ENCODE measurements at places on chromosomes 4 and X.
A peak's percentile ranks its signal among the peaks of the same experiment; 100 is the strongest.

- no peak for DNase-seq
Measured at GRCh38 chr4:139987502-139987850, 166.5 kb downstream of the MAML3 start.

GRCh38 chrX:119495734-119496726 is 27.8 kb downstream of the SLC25A5 start:
- DNase-seq, result no peak

GRCh38 chr4:103996637-103997036 is 276.9 kb upstream of the TACR3 start:
- no peak for DNase-seq

DNA sequence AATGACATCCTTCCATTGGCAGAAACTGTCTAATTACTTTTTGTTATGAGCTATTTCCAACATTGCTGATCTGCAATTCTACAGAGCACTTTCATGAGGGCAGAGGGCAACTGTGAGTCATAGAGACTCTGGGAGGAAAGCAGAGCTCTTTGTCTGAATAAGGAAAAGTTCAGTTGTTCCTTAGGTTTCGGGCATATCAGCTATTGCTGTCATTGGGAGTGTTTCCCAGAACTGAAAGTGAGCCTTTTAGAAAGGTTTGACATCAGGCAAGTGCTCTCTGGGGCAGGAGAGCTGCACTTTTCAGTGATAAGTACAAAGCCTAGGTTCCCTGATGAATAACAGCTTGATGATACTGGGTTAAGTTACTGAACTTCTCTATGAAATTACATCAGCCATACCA is 119.2 kb upstream of the EDNRA start:
- DNase-seq, result peak; percentile 49

DNA sequence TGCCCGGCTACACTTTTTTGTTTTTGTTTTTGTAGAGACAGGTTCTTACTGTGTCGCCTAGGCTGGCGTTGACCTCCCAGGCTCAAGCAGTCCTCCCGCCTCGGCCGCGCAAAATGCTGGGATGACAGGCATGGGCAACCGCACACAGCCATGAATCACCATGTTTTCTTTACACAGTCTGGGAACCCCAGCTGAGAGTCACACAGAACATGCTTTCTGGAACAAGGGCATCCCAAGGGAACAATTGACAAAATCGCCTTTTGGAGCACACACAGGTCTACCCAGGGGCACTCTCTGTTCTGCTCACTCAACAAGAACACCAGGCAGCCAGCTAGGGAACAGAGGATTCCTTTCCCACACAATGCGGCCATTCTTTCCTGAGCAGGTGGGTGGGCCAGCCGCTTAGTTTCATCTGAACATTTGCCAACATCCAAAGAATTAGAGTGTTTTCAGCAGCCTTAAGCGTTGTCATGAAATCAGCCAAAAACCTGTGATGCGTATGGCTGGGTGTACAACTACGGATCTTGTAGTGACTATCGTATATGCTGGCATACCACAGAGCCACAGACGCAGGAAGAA is 15.7 kb downstream of the PRKX start:
- DNase-seq, result no peak

DNA sequence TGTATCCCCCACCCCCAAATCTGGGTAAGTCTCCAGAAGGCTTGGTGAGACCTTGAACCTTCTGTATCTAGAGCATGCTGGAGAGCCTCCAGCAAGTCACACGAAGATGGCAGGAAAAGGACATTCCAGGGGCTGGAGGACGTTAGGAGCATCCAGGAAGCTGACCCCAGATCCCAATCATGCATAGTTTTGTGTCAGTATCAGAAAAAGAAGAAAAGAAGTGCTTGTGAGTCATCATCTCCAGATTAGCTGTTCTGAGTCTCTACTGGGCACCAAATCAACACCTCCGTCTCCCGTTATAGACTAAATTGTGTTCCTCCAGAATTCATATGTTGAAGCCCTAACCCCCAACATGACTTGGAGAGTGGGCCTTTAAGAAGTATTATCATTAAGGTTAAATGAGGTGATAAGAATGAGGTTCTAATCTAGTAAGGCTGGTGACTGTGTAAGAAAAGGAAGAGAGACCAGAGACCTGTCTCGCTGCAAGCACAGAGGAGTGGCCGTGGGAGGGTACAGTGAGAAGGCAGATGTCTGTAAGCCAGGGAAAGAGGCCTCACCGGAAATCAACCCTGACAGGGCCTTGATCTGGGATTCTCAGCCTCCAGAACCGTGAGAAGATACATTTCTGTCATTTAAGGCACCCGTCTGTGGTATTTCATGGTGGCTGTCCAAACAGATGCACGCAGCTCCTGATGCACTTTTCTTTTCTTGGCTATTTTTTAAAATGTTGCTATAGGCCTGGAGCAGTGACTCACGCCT is 38.1 kb upstream of the CLDN24 start:
- DNase-seq, result no peak

DNA sequence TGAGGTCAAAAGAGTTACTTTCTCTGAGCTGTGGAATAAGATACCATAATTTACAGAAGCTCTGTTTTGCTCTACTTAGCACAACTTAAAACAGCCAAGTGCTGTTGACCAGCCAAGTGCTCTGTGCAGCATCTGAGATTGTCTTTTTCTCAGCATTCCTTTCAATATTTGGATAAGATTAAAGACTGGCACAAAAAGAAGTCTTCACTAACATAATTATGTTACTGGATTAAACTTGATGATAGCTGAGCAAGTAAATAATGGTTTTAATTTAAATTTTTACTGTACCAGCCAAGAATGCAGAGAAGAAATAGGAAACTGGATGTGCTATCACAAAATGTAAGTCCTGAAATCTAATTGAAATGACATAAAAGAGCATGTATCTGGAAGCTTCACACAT is 60.4 kb downstream of the NPY2R start:
- DNase-seq, result no peak

DNA sequence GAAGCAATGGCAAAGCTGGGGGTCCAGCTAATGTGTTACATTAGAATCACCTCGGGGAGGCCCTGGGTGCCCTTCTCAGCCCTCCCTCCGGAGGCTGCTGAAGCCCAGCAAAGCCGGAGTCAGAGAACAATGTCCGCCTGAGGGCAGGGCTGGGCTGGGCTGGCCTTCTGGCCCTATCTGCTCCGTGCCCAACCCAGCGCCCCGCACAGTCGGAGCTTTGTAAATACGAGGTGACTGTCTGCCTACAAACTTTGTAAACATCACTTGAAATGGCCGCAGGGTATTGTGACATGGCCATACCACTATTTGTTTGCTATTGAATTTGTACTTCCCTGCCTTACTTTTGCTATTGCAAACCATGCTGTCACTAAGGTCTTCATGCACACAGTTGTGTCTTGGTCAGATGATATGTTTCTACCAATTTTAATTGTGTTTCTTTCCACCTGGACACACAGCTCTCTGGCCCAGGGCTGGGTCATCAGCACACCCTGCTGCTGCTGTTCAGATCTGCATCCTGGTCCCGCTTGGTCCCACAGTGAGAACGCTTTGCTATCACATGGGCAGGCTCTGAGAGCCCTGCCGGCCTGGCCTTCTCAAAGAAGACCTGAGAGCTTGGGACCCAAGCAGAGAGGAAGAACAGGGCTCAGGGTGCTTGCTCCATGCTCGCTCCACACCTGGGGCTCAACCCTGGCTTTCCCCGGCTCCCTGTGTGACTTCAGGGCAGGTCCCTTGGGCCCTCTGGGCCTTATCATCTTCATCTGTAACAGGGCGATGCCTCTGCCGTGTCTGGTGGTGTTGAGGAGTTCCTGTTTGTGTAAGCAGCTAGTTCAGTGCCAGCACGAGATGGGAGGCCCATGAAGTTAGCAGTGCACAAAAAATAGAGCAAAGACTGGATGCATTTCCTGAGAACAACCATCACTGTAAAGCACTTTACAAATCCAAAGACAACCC is 2.3 kb downstream of the S100P start:
- no peak for DNase-seq

DNA sequence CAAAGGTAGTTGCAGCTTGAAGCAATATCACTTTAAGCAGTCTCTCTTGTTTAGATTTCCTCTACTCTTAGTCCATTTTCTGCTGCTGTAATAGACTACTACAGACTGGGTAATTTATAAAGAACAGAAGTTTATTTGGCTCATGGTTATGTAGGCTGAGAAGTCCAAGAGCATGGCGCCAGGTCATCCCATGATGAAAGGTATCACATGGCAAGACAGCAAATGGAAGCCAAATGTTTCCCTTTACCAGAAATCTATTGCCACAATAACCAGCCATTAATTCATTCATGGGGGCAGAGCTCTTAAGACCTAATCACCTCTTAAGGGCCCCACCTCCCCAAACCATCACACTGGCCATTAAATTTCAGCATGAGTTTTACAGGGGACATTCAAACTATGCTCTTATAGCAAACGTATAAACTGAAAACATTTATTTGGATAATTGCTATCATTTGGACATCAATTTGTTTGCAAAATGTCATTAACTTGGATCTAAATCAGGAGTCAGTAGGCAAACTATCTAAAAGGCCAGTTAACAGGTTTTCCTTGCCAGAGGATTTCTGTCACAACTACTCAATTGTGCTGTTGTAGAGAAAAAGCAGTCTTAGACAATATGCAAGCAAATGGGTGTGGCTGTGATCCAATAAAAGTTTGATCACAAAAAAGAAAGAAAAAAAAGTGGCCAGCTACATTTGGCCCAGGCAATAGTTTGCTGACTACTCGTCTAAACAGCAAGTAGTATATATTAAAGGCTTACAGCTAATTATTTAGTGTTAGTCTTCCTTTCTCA is 75.7 kb upstream of the GUCY1A1 start:
- DNase-seq, result no peak

DNA sequence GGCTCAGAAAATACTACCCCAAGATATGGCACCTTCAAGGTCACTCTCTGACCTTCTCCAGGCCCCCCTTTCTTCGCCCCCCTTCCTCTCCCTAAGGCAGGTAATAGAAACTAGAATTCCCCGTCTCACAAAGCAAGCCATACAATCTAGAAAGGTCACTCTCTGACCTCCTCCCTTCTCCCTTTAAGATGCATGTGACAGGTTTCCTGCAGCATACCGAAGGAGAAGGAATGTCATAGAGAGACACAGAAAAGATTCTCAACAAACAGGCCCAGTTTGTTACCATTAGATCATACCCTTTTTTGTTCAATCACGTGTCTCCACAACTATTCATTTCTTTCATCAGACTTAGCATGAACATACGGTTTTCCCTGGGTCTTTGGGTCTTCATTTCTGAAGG is 51.2 kb upstream of the RBMXL3 start:
- no peak for DNase-seq

DNA sequence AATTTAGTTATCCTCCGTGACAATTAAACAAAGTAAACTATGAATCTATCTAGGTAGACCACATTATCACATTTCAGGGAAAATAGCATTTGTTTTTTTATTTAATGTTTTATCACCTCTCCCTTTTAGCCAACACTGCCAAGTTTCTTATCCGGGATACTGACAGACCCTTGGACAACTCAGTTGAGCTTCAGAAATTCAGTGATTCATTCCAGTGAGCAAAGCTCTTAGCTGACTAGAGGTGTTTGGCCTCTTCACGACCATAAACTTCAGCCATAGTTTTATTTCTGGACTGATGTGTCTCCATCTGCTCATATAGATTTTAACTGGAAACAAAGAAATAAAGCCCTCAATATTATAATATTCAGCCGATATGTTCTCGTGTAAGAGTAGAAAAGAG is 15.2 kb downstream of the SLITRK2 start:
- DNase-seq, result no peak

GRCh38 chr4:100295792-100296191 is 105.5 kb upstream of the DDIT4L start:
- no peak for DNase-seq

GRCh38 chr4:77360451-77360850 is 203.4 kb downstream of the CCNG2 start:
- DNase-seq, result no peak

- no peak for DNase-seq
Measured at GRCh38 chr4:182716192-182716591, 201.0 kb downstream of the DCTD start.

GRCh38 chrX:14943962-14944361 is 70.7 kb downstream of the MOSPD2 start:
- no peak for DNase-seq

- peak; percentile 8 for DNase-seq
Measured at GRCh38 chr4:182492423-182492822, 249.2 kb downstream of the TENM3 start.

- DNase-seq, result no peak
Measured at GRCh38 chr4:183352546-183352945, 30.3 kb upstream of the CLDN24 start.

DNA sequence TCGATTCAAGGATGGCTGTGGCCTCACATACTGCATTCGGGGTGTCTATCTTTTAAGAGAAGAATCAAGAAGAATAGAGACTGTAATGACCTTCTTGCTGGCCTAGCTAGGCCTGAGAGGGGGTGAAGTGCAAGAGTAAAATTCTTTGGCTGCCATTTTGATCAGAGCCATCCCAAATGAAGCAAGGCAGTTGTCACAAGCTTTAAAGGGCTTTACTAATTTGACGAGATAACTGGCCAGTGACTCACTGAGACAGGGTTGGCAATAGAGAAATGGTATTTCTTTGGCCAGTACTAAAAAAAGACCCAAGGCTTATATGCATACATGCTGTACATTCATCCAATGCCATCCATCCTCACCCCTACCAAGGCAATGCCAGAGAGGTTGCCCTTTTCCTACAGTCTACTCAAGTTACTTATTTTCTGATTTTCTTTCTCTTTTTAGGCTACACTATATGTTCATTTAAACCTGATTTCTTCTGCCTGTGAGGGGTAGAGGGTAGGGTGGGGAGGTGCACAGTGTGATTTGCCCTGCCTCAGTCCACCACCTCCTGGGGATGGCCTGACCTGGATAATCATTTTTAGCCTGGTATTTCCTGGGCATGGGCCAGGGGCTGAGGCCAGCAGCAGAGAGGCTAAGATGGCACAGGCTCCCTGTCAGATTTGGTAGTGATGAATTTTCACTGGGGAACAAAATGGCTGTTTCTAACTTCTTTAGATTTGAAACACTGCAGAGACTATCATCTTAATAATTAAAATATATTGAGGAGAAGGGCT is 32.2 kb downstream of the ATG4A start:
- DNase-seq, result no peak

GRCh38 chr4:105194328-105195231 is 47.9 kb downstream of the TET2 start:
- no peak for DNase-seq

DNA sequence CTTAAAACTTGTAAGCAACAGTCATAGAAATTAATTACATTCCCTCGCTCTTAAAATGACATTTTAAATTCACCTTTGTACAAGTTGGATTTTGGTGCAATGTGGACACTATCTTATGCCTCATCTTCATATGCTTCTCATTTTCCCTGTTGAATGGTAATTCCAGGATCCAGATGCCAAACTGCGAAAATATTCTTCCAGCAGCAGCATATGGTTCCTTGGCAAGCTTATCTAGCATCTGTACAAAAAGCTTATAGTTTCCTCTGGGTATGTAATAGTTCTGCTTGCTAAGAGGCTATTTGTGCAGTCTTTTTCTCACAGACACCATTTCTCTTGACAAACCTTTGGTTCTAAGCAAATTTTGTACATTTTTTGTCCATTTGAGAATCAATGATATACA is 2079.7 kb upstream of the AGA start:
- no peak for DNase-seq

- no peak for DNase-seq
Measured at GRCh38 chrX:43735957-43736356, 79.9 kb downstream of the MAOA start.

Data from AG09319 (cell line).